ENCODE measurements at places on chromosomes 16 and 17.

DNA sequence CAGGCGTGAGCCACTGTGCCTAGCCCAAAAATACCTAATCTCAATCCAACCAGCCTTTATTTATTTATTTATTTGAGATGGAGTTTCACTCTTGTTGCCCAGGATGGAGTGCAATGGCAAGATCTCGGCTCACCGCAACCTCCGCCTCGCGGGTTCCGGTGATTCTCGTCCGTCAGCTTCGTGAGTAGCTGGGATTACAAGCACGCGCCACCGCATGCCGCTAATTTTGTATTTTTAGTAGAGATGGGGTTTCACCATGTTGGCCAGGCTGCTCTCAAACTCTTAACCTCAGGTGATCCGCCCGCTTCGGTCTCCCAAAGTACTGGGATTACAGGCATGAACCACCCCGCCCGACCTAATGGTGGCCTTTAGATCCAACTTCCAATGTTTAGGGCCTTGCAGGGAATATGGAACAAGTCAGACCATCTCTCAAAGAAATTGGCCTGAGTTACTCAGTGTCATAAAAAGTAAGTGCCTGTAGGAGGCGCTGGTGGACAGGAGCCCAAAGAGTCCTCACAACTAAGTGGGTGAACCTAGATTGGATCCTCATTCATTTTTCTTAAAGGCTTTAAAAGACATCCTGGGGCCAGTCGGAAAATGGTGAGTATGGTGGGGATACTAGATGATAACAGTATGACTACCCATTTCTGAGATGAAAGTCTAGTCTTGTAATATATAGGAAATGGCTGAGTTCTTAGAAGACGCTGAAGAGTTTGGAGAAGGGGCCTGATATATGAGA lies 4.6 kb downstream of the ZSCAN10 start:
- peak; percentile 58 for DNase-seq

DNA sequence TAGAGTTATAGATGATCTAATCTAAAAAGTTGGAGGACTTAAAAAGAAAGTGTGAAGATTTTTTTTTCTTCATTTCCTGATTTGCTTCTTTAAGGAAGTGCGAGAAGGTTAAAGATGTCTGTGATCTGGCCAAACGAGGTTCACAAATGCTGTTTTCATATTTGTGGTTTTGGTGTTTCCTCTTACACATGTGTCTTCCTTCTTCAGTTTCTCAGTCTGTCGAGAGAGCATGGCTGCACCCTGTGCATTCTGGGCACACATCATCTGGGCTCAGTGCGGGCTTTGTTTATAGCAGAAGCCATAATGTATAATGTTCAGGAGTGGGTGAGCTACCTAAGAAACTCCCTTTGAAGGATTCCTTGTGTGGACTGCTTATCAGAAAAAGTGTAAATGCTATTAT lies 260.4 kb upstream of the TBX2 start:
- DNase-seq, result peak; percentile 76

GRCh38 chr16:88534638-88535190 lies 35.5 kb upstream of the ZC3H18 start:
- DNase-seq, result peak; percentile 26

- no peak for DNase-seq
Observed at GRCh38 chr17:17419631-17420030, 57.2 kb upstream of the MED9 start.

DNA sequence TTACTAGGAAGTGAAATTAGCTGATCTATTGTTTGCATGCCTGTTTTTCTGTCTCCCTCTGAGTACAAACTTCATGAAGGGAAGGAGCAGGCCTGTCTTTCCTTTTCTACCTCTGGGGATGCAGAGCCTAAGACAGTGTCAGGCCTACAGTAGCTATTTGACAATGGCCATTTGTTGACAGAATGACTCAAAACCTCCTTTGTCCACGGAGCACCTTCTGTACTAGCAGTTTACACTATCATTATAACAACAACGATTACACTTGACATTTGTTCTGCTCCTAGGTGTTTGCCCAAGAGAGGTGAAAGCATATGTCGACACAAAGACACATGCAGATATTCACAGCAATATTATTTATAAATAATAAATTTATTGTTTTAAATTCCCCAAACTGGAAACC lies 132.3 kb upstream of the IRX3 start:
- DNase-seq, result no peak

- no peak for DNase-seq
Observed at GRCh38 chr17:58956997-58957724, 149.5 kb downstream of the TRIM37 start.

- DNase-seq, result no peak
Observed at GRCh38 chr17:27232328-27232727, 61.6 kb upstream of the WSB1 start.

GRCh38 chr16:57345021-57345420 lies 13.6 kb upstream of the CCL22 start:
- DNase-seq, result no peak

DNA sequence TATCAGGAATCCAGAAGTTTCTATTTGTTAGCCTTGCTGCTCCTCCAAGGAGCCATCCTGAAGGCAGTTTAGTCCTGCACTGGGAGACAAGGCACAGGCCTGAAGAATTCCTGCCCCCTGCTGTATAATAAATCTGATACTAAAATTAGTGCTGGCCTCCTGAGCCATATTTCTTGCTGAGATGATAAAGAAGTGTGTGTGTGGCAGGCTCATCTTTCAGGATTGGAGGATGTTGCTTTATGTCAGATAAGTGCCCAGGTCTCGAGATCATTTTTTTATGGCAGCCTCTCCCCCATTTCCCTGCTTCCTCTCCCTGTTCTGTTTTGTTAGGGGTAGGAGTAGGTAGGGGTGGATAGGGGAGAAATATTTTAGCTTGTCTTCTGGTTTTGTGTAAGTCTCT lies 26.0 kb downstream of the MSI2 start:
- no peak for DNase-seq

GRCh38 chr17:41773190-41773588 lies 13.3 kb downstream of the JUP start:
- no peak for DNase-seq

GRCh38 chr17:8698162-8698971 lies 46.3 kb downstream of the CCDC42 start:
- DNase-seq, result no peak

DNA sequence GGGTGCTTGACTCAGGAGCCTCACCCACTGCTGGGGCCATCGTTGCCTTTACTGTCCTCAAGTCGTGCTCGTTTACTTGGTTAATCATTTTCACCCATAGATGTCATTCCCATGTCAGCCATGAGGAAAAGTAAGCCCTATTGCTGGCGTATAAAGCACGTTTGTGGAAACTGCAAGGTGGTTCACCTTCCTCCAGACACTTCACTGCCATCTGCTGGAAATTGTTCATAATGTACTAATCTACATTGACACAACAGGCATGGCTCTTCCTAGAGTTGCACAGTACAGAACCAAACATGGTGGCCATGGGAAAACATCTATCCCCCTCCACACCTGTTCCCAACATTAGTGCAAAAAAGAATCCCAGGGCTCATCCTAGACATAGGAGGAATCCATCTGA lies 116.6 kb downstream of the ZNF18 start:
- no peak for DNase-seq

DNA sequence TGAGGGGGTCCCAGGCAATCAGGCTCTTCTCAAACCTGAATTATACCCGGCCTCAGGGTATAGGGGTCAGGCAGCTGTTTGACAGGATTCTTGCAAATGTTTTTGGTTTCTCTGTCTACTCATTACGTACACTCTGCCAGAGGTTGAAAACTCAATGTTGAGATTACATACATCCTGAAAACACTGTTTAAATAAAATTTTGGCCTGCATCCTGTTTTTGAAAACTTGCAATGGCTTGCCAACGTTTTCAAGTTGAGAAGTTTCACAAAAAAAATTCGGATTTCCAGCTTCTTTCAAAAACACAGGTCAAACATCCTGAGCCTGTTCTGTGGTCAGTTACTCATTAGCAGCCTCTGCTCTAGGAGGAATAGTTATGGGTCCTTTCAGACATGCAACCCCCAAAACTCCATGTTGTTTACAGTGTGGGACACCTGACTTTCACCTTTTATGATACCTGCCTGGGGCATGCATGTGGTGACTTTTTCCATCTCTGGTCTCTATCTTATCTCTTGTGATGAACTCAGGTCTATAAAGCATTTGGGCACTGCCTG lies 577.8 kb downstream of the WWOX start:
- DNase-seq, result no peak

DNA sequence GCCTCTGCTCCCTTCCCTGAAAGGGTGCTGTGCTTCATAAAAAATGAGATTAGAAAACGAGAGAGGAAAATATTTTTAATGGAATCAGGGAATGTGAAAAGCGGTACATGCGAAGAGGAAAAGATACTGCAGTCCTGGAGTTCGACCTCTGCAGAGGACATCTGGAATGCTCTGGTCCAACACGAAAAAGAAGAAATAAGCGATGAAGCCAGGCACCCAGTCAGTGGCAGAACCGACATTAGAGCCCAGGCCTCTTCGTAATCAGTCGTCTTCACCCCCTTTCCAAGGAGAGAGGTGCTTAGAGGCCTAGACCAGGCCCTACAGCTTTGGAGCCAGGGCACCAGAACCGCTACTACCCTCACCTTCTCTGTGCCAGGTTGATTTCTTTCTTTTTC lies 459 bp upstream of the MARCHF10 start:
- no peak for DNase-seq

- DNase-seq, result no peak
Observed at GRCh38 chr17:77879226-77879895, 79.1 kb upstream of the TNRC6C start.

DNA sequence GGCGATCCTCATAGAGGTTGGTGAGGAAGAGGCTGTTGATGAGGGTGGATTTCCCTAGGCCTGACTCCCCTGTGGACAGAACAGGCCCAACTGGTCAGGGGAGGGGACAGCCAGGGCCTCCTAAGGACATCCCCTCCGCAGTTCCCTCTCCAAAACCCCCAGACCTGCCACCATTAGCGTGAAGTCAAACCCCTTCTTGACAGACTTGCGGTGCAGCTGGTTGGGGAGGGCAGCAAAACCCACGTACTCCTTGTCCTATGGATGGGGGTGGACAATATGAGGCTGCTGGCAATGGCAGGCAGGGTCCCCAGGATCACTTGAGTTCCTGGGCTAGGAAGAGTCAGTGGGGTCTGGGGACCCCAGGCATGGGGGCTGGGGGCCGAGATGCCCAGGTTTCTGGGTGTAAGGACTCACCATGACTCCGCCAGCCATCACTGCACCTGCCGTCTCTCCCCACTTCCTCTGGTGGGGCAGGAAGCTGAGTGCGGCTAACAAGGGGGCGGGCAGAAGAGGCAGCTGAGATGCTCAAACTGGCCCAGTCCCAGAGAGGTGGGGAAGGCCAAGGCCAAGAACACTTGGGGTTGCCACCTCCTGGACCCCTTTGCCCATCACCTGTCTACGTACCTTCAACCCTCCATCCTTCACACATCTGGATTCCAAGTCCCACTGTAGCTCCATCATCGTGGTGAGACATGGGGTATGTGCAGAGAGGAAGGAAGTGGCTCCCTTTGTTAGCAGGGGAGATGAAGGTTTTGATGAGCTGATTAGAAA lies at the start of gene SEPTIN1:
SEPTIN1 (minus strand) TSS at position 451 of the 771 bp plus-strand sequence; CDS start at position 432, 19 bp downstream.
- DNase-seq, result peak; percentile 82

- DNase-seq, result no peak
Observed at GRCh38 chr16:71460236-71460635, 1.8 kb downstream of the ZNF23 start.
